ENCODE measurements at places on chromosomes 5 and 9.

DNA sequence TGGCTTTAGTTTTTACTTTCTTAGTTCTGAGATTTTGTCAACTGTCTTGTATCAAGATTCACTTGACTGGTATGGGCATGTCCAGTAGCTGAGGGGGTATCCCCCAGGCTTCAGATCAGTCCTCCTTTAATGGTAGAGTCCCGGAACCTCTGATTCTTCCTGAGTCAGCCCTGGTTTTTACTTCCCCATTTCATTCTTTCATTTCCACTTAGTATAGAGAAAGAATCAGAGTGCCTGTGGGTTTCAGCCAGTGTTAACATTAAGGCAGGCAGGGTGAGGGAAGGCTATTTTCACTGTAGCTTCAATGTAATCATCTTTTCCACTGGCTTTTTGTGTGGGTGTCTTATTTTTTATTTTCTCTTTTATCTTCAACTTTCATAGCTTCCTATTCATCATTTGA is 8.3 kb upstream of the COMMD10 start:
- no peak for DNase-seq

DNA sequence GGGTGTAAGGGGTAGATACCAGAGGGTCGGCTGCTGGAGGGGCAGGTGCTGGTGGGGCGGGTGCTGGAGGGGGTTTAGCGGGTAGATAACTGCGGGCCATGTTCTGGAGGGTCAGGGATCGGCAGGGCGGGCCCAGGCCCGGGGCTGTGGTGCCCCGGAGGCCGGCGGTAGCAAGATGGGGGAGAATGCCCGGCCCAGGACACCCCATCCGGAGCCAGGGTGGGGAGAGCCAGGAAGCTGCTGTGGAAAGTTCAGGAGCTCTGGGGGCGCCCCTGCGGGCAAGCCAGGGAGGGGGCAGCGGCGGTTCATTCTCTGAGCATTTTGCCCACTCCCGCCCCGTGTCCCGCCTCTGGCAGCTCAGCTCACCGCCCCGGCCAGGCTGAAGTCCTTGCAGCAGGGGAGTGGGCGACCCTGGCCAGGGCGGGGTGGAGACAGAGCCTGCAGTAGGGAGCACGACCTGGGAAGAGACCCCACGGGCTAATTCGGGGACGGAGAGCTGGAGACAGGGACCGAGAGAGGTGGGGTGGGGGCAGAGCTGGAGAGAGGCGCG is 538 bp downstream of the PRRT1B start:
- DNase-seq, result no peak

DNA sequence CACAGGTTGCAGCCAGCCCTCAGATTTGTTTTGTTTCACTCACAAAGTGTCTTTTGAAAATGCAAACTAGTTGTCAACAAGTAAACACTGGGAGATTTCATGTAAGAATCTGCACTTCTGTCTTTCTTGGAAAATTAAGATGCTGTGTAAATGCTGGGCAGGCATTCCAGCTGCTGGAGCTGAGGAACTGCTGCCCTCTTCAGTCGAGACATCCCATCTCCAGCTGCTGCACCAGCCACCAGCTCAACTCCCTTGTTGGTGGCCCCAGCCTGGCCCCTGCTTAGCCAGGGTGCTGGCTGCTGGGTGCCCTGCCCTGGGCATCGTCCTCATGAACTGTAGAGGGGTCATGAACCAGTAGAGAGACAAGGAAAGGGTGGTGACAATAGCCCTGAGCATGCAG is 33.1 kb upstream of the AFAP1L1 start:
- DNase-seq, result no peak

DNA sequence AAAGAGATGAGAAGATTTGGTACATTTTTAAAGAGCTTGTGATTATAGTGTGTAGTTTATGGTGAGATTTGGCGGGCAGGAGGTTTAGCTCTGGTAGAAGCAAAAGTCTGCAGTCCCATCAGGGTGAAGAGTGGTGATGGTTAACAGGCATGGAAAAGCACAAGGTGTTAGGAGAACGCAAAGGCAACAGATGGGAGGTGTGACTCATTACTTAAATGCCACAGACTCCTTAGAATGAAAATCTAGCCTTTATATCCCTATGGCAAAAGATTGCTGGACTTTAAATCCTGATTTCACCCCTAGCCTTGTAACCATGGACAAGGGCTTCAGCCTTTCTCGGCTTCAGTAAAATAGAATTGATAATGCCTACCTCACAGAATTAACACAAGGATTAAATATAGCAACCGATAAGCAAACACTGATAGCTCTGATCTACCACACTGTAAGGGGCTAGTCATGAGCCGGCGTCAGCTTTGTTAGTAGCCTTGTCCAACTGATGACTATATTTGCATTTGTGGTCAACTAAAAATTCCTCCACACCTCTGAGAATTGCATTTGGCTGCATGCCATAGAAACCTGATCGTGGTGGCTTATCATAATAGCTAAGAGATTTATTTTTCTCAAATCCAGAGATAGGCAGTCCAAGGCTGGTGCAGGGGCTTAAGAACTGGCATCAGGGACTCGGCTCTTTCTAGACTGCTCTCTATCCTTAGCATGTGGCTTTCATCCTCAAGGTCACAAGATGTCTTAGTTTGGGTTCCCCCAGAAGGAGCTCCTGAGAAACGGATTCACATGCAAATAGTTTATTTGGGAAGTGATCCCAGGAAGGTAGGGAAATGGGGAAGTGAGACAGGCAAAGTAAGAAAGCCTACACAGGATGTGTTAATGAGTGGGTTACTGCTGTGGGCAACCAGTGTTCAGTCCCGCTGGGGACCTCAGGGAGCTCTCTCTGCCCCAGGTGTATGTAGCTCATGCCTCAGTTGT is 19.6 kb downstream of the MFAP3 start:
- DNase-seq, result no peak

Measured in stimulated activated CD8-positive, alpha-beta memory T cell treated with anti-CD3 and anti-CD28 coated beads, Interleukin-2, amount 100 ng/mL, for 1 hour (primary cell).